ENCODE measurements at places on chromosomes 6 and 20.

DNA sequence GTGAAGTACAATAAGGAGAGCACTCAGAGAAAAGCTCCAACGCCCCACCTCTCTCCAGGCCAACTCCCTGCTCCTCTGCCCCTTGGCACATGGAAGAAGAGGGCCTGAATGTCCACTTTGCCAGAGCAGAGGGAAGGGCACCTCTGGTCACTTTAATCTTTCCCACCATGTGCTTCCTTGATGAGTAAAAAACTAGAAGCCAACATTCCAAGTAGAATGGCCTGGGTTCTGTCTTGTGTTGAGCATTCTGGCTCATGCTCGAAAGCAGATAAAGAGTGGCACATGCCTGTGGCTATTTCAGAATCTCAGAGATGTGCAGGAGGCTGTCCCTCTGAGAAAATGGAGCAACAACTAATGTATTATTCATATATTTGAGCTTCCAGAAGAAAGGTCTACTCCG lies 177.4 kb upstream of the PLN start:
- DNase-seq: no peak

GRCh38 chr20:20051767-20052073 lies 546 bp downstream of the CRNKL1 start:
- DNase-seq: no peak

GRCh38 chr20:732727-733126 lies 35.6 kb downstream of the SLC52A3 start:
- DNase-seq: no peak

GRCh38 chr6:116536216-116536621 lies 9.3 kb downstream of the TRAPPC3L start:
- DNase-seq: no peak
